ENCODE measurements at places on chromosomes 13 and 19.

GRCh38 chr19:33302974-33303790 is 848 bp upstream of the CEBPA start:
- peak; percentile 70 for DNase-seq

GRCh38 chr13:26881154-26881553 is 120.6 kb upstream of the GPR12 start:
- DNase-seq = no peak

DNA sequence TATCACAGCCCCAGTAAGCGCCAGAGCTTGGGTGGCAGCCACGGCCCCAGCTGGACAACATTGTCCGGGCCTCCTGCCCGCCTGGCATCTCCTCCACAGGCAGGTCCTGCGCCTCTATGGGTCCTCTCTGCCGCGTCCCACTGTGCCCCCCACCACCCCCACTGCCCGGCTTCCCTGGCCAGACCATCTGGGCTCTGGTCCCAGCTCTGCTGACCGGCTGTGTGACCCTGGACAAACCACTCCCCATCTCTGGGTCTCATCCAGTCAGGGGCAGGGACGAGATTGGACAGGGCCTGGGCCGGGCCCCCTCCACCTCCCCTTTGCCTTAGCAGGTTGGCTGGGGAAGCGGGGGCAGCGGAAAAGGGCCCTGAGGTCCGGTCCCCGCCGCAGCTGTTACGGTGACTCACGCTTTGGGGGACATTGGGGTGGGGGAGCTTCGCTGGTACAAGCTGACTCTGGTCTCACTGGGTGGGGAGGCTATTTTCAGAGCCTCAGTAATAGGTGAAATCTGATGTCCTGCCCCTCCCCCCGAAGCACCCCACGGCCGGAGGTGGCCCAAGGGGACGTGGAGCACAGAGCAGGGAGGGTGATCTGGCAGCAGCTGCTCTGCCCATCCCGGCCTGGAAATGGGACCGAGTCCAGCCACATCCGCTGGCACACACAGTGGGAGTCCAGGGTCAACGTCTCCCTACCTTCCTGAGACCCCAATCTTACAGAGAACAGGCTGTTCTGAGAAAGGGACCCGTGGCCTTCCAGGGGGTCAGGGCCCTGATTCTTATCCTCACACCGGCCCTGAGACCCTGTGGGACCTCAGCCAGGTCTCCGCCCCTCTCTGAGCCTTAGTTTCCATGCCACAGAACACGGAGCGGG is 9.1 kb downstream of the NFIC start:
- no peak for DNase-seq

- no peak for DNase-seq
Measured at GRCh38 chr13:33757713-33758112, 60.2 kb upstream of the RFC3 start.

GRCh38 chr13:52884429-52885010 is 36.1 kb upstream of the PCDH8 start:
- no peak for DNase-seq

DNA sequence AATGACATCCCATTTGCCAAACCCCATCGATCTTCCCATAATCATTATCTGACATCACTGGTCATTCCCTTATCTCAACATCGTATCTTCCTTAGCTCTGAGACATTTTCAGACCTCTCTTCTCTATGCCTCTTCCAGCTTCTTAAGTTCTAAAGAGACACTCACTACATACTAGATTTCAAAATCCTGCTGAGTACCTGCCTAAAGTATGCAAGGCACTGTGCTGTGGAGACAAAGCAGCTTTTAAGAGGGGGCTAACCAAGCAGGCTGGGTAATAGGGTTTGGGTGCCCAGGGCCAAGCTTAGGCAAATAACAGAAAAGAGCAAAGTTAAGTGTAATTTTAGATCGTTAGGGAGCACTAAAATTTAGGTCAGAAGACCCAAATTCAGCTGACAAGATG is 3.4 kb upstream of the POMP start:
- DNase-seq = no peak

DNA sequence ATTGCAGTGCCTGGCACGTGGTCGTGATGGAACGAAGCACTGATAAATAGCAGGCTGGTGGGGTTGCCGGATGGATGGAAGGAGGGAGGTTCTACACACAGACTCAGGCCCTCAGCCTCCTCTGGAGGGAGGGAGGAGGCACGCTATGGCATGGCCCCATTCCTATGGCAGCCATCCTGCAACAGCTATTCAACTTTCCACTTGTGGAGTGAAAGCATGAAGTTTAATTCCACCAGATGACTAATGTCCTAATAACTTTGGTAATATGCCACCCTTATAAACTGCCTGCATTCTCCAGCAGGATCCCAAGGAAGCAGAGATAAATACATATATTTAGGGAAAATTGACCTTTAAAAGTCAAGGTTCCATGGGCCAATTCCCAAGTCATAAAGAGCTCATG is 92.4 kb downstream of the KL start:
- DNase-seq = no peak

- no peak for DNase-seq
Measured at GRCh38 chr19:2271234-2272103, 10.5 kb downstream of the PEAK3 start.

DNA sequence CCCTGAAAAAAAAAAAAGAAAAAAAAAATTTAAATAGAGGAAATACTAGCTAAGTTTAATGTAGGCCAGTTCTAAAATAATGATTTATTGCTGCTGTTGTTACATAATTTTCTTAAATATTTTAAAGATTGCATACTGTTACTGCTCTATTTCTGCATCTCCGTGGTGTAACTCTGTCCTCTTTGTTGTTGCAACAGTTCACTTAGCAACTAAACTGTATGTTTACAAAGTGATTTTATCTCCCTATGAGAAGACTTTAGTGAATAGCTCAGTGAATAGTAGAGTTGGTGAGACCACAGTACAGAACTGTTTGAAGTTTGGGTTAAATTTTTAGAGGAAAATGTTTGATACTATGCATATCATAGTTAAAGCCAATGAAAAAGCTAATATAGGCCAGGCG is 19.4 kb downstream of the BRCA2 start:
- no peak for DNase-seq

GRCh38 chr19:41111296-41111695 is 2.9 kb upstream of the CYP2F1 start:
- DNase-seq = no peak

GRCh38 chr19:46849610-46850009 is 1.0 kb downstream of the AP2S1 start:
- DNase-seq = peak; percentile 43

DNA sequence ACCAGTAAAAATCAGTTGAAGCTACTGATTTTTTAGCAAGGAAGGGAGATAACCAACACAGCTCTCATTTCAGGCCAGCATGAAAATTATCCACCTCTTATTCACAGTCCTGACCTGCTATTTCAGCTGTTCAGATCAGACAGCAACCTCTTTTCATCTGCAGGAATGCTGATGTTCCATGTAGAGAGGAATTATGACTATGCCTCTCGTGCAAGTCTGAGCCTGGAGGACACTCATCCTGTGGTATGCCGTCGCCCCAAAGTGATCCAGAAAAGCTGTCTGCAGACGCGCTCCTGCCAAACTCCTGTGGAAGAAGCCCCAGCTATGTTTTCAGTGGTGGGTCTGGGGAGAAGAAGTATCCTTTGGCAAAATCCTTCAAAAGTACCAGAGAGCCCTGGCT is 563.5 kb upstream of the SLITRK1 start:
- DNase-seq = no peak

DNA sequence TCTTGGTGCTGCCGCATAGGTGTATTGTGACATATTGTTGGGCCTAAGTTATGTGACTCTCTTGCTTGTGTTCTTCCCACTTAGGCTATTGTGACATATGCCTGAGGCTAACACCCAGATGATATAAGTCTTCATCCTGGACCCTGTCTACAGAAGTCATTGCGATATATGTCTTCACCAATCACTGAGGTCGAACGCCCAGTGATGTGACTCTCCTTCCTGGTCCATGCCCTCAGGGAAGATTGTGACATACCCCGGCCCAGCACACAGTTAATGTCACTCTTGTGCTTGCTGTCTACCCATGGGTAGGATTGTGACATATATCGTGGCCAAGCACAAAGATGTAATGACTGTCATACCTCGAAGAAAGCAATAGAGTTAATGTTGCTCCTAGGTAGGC is 16.9 kb upstream of the ZNF730 start:
- DNase-seq = no peak

GRCh38 chr13:23551213-23552008 is 18.8 kb upstream of the TNFRSF19 start:
- no peak for DNase-seq

GRCh38 chr19:13788991-13789390 is 6.3 kb upstream of the ZSWIM4 start:
- no peak for DNase-seq

DNA sequence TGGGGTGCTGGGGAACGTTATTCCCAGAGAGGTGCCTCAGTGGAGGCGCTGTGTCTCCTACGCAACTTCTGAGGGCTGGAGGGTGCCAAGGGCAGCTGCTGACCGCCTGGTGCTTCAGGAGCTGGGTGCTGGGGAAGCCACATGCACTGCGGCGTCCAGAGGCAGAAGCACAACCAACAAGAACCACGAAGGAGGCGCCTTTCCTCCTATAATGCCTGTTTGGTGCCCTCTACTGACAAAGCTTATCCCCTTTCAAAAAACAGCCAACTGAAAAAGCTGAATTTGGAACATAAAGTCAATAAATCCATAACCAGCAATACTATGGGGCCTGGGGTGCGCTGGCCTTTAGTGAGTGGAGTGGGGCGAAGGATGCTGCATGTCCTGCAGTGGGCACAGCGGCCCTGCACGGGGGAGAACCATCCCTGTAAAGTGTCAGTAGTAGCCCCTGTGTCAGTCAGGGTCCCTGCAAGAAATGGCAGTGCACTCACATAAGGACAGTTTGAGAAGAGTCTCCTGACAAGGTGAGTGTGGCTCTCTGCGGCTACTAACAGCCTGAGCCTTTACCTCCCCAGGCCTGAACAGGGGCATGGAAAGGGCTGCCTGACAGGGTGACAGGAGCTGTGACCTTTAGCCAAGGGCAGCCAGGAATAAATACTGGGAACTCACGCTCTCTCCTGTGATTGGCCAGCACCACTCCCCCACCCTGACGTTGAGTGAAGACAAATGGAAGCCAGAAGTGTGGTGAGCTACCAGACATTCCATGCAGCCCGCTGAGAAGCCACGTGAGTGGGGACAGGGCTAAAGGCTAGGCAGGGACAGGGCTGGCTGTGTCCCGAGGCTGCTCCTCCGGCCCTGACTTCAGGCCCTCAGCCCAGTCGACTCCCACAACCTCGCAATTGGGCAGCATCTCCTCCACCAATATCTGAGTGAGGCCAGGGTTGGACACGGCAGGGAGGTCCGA is 4.5 kb upstream of the B3GNT8 start:
- no peak for DNase-seq

DNA sequence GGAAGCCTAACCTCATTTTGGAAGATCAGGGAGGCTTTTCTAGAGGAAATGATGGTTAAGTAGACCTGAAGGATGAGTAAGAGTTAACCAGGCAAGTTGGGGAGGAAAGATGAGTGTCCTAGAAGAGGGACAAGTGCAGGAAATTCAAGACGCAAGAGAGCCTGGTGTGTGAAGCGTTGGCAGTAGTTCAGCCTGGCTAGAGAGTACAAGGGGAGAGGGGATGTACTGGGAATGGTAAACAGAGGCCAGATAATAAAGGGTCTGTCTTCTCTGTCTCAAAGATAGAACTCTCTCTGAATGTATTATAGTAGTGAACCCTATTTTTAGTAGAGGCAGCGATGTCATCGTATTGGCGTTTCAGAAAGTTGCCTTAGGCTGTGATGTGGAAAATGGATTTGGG is 9.7 kb downstream of the DPY19L3 start:
- DNase-seq = no peak

DNA sequence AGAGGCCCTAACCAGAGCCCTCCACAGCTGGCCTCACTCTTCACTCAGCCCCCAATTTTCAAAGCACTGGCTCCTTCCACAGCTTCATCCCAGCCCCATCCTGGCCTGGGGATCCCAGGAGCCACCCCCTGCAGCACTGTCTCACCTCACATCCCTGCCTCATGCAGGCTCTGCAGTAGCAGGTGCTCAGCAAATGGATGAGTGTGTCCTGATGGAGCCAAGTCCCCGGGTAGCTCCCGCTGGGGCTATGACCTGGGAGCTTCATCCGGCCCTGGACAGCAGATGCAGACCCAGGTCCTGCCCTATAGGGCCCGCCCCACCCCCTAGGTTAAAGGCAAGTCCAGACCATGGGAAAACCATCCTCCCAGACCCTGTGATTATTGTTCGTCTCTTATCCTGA is 143.2 kb upstream of the ZNF507 start:
- no peak for DNase-seq

DNA sequence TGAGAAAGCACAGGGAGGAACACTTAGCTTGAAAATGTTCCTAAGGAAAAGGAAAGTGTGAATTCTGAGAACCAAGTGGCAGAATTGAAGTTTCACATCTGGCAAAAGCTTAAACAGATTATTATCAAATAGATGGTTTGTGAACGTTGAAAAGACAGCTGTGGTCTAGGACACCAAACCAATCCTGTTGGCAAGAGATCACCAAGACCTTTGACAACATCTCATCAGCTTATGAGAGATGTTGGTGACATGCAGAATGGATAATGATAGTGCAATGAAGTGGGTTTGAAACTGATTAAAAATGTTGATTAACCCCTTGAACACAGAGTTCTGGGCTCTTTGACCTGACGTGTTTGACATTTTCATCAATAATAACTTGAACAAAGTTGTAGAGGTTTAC is 74.6 kb upstream of the GPR183 start:
- no peak for DNase-seq

- DNase-seq = no peak
Measured at GRCh38 chr19:7200736-7201135, 93.5 kb downstream of the INSR start.

GRCh38 chr13:66137384-66137783 is 1092.8 kb downstream of the PCDH9 start:
- no peak for DNase-seq

GRCh38 chr19:38718747-38719543 is 25.3 kb downstream of the CAPN12 start:
- DNase-seq = no peak

DNA sequence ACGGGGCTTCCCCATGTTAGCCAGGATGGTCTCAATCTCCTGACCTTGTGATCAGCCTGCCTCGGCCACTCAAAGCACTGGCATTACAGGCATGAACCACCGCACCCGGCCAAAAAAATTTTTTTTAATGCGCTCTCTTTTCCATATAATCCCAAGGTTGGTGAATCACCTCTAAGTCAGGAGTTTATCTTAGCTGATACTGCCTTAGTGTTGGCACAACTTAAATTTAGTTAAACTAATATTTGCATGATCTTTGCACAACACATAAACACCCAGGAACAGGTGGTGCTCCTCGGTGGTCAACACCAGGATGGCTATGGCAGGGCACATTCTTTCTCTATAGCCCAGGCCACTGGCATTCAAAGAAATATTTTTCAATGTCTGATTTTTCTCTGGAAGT is 24.1 kb upstream of the PSG7 start:
- DNase-seq = no peak

- DNase-seq = no peak
Measured at GRCh38 chr13:110684388-110685056, 21.4 kb downstream of the CARS2 start.

- DNase-seq = no peak
Measured at GRCh38 chr13:50521006-50521830, 322.3 kb downstream of the DLEU7 start.

DNA sequence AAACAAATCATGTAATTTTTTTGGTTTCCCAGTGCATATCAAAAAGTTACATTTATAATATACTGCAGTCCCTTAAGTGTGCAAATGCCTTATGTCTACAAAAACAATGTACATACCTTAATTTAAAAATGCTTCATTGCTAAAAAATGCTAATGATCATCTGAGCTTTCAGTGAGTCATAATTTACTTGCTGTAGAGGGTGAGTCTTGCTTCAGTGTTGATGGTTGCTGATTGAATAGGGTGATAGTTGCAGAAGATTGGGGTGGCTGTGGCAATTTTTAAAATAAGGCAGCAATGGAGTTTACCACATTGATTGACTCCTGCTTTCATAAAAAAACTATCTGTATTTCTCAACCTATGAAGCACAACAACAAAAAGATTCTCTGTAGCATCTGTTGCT is 613.9 kb downstream of the TBC1D4 start:
- no peak for DNase-seq

Measured in nephron progenitor cell (in vitro differentiated cells).